SK-N-MC (cell line): ENCODE measurements at places on chromosomes 2 and 18.

DNA sequence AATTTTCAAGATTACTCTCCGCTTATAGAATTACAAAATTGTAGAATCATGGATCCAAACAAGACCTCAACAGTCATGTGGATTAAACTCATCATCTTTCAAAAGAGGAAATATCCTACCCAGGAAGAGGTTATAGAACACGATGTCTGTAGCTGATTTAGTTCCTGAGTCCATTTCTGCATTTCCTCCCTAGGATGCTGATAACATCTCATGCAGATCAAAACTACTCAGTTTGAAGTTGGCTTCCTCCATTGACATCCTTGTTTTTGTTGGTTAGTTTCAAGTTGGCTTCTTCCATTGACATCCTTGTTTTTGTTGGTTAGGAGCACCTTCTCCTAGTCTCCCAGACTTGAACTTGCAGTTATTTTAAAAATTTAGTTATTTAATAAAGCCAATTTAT, 147.5 kb downstream of the PARD3B start:
- no peak for DNase-seq

DNA sequence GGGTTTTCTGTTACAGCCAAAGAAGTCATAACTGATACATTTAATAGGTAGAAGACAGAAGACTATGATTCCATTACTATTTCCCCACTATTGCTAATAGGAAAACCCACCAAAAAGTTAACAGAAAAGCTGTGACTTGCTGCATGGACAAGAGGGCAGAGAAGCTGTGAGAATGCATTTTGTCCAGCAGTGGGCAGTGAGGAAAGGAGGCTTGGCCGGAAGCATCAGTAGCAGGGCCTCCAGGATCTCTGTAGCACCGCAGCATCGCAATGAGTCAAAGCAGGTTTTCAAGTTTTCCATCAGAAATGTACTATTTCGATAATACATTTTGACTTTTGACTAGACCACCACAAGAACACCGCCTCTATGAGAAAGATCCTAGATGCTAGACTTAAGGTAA, 24.9 kb downstream of the MYO5B start:
- no peak for DNase-seq

- DNase-seq: no peak
These were observed 82.4 kb upstream of the HPCAL1 start for GRCh38 chr2:10220045-10220901.

GRCh38 chr2:134988994-134989605, 58.1 kb downstream of the MAP3K19 start:
- DNase-seq: peak; percentile 26

DNA sequence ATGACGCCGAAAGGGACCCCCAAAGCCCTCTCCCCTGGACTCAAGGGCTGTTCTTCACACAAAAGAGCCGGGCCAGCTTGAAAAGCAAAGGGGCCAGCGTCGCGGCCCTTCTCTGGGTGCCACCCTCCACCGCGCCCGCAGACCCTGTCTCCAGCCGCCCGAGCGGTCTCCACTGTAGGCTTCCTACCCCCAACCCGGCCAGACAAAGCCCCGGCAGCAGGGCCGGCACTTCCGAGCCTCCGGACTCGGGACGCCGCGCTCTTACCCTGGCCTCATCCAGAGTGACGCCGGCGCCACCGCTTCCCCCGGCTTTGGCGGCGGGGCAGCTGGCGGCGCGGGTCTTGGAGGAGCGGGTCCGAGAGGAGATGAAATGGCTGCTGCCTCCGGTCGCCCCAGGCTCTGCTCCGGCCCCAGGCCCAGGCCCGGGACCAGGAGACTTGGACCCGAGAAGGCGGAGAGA, 603 bp downstream of the ATAD2B start:
- DNase-seq: no peak

- no peak for DNase-seq
These were observed 4.9 kb upstream of the TMEM200C start for GRCh38 chr18:5900262-5900661.

DNA sequence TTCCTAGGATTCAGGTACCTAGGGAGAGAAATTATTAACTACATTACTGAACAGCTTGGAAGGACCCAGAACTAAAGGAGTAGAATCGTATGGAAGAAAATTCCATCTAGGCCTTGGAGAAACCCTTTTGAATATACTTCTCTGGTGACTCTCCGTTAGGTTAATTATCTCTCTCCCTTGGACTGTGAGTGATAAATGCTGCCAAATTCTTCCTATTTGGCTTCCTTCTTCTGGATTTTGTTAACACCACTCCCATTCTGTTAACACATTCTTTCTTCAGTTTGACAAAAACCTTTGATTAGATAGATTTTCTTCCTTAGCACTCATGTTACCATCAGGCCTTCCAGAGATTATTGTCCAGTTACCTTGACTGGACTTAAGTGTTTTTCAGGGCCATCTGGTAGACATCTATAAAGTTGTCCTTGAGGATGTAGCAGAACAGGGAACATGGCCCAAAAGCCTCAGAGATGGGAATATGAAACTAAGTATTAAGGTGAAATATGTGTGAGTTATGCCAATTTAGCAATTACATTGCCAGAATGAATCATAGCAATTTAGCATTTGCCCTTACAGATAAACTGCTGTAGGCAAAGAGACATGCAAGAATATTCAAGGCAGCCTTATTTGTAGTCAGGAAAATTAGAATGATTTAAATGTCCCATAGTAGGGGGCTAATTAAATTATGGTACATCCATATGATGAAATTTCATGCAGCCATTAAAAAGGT, 6.7 kb downstream of the CYP27A1 start:
- DNase-seq: no peak

DNA sequence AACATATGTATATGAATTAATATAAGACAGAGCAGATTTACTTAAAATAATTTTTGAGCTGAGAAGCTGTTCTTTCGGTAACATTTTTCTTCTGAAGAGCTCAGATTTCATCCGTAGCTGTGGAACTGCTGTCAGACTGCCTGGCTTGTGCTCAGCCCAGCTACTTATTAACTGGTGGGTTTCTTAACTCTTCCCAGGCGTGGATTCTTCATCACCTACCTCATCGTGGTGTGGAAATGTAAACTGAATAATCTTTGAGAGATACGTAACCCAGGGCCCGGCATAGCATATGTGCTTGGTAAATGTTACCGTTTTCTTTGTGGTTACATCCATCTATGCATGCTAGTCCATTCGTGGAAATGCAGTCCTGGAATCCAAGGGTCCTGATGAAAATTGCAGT, 145.0 kb downstream of the MCFD2 start:
- DNase-seq: no peak

GRCh38 chr2:237351796-237352195, 62.2 kb downstream of the COL6A3 start:
- DNase-seq: no peak

GRCh38 chr2:230594286-230594840, 118.3 kb upstream of the CAB39 start:
- DNase-seq: no peak

DNA sequence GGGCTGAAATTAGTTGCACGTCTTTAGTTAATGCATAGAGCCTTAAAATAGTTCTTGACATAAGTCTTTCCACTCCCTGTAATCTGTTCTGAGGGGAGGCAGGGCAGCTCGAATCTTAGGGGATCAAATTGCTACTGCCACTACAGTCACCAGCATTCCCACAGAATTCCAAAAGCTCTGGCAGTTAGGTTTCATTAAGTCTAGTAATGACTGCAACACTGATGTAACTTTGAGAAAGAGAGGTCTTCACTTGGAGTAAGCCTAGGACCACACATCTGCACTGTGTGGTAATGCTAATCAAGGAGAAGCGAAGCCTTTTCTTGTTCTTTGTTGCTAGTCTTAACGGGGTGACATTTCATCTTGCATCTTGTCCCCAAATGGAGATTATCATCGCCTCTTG, 19.3 kb upstream of the NCK2 start:
- no peak for DNase-seq

- no peak for DNase-seq
These were observed 114.7 kb downstream of the TNS1 start for GRCh38 chr2:217887841-217888701.

DNA sequence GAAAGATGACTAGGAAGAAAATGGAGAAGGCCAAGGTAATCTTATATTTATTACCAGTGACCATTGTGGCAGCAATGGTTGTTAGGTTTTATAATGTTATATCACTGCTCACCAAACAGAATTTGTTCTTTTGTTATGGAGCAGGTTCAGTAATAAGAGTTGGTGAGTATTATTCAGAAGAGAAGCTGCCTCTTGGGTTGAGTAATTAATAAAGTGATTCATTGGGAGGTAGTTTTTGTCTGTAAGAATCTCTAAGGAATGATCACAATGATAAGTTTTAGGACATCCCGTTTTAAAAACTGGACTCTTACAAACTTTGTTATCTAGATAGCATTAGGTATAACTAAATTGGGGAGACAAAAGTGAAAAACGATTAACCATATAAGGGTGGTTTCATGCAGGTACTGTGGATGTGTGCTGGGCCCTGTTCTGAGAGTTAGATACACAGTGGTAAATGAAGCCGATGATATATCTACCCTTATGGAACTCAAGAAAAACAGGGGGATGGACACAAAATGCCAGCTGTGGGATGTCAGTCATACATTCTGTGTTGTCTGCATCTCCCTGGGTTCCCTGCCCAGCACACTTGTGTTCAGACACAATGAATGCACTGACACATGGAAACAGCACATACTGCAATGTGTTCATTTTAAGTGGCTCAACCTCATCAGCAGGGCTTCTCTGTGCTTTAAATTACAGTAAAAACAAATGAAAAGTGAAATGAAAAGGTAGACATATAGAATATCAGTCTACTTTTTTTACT, 7.5 kb downstream of the MAP4K4 start:
- no peak for DNase-seq

DNA sequence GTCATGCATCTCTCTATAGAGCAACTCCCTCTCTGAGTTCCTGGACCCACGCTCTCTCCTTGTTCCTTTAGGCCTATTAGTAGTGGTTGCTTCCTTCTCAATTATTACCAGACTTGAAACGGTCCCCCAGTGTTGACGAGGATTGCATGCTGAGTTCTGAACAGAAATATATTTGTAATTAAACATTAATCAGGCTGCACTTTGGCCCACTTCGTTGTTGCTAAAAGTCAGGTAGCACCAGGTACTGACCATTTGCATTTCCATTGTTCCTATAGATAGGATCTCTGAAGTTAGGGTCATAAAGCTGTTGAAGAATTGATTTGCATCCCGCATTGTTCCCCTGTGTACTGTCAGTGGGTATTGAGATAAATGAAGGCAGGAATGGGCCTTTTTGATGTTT, 36.9 kb upstream of the TTR start:
- DNase-seq: no peak

DNA sequence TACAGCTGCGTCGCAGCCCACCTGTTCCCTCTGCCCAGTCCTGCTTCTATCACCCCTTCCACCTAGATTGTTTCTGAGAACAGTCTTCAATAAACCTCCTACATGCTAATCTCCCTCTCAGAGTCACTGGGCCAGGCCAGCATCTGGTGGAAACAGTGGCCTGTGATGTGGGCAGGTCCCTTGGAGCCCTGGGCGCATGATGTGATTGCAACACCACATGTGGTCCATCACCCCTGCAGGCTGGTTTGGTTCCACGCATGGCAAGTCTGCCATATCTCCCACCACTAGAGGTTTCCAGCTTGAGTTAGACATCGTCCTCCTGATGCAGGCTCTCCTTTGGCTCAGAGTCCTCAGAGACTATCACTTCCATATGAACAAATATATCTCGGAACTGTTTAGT, 83.5 kb downstream of the PRKCE start:
- no peak for DNase-seq

- DNase-seq: no peak
These were observed 69.6 kb upstream of the DNMT3A start for GRCh38 chr2:25411281-25411680.

DNA sequence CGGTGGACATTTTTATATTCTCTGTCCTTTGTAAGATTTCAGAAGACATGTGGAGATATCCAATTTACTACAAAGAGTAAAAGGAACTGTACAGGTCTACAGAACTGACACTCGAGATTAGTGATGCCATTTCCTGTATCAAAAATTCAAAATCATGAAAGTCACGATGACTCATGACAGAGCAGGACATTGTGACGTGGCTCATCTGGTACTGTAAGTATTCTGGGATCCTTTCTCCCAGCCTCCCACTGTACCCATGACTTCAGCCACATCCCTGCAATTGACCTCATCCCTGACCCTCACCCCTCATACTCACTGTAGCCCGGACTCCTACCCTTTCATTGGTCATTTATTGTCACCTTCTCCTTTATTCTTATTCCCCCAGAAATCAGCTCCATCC, 736.5 kb downstream of the EPHA4 start:
- DNase-seq: no peak

GRCh38 chr2:150120326-150120955, 367.0 kb downstream of the RND3 start:
- no peak for DNase-seq

DNA sequence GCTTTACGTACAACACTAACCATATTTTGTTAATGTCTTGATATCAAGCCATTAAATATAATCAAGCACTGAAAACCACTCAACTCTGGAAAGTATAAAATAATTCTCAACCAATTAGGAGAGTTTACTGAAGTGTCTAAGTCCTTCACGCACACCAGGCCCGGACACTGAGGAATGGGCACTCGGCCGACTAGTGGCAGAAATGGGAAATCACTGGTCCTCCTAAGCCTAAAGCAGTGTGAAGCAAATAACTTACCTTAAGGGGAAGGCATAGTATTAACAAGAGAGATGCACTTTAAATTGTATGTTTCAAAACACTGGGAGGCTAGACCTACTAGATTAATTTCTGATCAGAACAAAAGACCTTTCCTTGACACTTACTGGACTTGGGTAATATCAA, 45.7 kb downstream of the FAM210A start:
- DNase-seq: no peak

GRCh38 chr2:97718942-97719341, 5.6 kb downstream of the ZAP70 start:
- no peak for DNase-seq

DNA sequence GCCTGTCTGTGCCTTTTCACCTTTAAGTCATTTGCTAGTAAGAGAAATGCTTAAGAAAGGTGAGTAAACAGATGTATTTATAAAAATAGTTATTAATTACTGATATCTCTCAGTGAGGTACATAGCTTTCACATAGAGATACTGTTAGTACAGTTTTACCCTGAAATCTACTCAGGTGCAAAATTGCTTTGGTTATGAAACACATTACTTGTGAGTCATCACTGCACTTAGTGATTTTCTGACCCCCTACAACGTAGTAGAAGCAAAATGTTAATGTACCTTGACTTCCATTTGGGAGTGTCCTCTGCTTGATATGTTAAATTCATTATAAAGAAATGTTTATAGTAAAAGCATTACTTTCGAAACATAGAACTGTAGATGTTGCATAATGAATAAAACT, 6.5 kb downstream of the GLS start:
- DNase-seq: no peak

GRCh38 chr2:109275120-109276012, 146.4 kb downstream of the SH3RF3 start:
- DNase-seq: no peak

DNA sequence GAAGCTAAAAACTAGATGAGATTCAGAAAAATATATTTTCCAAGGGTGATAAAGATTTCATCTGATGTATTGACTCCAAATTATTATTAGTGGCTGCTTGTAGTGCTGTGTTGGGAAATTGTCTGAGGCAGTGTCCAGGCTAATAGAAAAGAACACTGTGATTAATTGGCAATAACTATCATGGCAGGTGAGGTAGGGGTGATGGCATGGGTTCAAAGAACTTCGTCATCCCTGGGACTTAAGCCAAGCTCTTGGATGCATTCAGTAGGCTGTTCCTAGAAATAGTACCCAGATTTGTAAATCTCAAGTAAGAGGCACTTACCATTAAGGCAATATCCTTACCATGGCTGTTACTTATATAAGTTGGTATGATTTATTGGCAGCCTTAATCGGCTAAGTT, 13.2 kb upstream of the RAPGEF4 start:
- no peak for DNase-seq
